ENCODE measurements at places on chromosomes 6 and 20.

GRCh38 chr6:114087496-114087895 is 116.5 kb upstream of the HDAC2 start:
- DNase-seq, result no peak

DNA sequence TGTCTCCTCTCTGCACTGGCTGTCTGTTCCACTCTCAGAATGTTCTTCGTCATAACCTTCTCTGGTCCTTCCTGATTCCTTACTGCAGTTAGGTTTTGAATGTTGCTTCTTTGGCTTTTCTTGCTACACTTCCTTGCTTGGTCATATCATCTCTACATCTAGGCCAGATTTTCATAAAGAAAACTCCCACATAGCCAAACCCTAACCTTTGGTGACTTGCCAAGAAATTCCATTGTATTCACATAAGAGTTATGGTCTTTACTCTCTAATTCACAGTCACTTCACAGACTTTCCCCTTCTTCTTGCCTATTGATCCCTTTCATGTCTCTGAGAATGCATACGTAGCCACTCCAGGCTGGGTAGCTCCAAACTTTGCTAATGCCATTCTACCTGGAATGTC is 41.9 kb upstream of the SIM1 start:
- peak; percentile 43 for DNase-seq

GRCh38 chr6:158011478-158011920 is 29.8 kb downstream of the SYNJ2 start:
- no peak for DNase-seq

DNA sequence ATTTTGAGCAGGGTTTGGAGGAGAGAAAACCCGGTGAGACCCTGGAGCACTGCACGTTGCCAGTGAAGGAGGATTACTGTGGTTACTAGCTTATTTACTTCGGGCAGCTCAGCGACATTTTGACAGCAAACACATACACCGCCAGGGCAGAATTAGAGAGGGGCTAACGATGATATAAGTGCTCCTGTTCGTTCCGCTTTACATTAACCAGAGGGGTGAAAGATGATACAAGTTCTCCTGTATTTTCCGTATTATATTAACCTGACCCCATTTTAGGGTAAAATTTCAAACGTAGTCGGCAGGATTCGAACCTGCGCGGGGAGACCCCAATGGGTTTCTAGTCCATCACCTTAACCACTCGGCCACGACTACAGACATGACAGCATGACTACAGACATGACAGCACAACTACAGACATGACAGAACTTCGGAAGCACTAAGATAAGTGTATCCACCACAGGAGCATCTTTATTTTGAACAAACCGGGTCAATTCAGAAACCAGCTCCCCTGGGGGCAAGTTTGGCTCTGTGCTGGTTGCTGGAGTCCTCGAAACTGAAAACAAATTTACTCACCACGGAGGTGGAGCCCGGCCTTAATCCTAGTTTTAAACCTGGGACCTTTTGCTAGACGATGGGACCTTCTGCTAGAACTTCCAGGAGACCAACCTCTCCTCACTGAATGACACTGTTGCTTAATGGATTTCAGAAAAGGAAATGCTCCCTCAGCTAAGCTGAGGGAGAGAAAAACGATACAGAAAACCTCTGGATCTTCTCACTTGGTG is 80.4 kb upstream of the ZNF184 start:
- DNase-seq, result peak; percentile 57

DNA sequence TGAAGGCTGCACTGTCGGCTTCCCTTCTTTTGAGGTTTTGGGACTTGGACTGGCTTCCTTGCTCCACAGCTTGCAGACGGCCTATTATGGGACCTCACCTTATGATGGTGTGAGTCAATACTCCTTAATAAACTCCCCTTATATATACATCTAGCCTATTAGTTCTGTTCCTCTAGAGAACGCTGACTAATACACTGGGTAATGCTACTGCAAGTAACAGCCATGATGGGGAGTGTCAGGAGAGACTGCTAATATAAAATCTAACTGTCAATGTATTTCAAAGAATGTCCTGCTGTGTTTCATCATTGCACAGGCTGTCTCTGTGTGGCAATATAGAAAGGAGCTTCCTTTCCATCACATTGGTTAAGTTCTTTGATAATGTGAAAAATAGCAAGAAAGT is 57.7 kb upstream of the UST start:
- DNase-seq, result no peak

GRCh38 chr6:148760258-148760534 is 13.4 kb downstream of the UST start:
- no peak for DNase-seq

DNA sequence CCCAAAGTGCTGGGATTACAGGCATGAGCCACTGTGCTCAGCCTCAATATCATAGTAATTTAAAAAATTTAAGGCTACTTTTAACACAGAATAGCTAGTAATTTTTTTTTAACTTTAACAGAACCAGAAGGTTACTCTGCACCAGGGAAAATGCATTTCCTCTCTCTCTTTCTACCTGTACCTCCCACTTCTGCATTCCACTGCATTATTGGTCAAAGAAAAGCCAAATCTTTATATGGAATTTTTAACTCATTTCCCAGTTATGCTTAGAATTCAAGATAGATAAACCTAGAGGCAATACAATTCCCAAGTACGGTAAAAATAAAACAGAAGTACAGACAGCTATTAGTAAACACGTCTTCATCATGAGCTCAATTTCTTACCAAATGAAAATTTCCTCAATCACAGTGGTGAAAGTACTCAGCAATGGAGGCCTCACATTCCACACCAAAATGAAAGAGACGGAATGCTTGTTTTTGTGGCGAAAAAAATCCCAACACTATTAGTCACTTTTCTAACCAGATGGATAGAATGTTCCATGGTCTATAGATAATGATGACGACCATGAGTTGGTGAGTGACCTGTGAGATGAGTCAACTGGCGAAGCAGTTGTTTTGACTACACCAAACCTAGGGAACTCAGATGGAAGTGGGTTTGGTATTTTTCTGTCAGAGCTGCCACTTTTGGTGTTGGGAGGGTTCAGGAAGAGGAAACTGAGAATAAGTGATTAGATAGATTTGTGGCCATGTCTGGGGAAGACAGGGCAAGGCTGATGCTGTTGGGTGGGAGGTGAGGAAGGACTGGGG is 104.7 kb upstream of the SGK1 start:
- DNase-seq, result peak; percentile 99

GRCh38 chr6:158038291-158039177 is 56.9 kb downstream of the SYNJ2 start:
- no peak for DNase-seq

- no peak for DNase-seq
Observed at GRCh38 chr6:19788686-19789085, 48.5 kb upstream of the ID4 start.

DNA sequence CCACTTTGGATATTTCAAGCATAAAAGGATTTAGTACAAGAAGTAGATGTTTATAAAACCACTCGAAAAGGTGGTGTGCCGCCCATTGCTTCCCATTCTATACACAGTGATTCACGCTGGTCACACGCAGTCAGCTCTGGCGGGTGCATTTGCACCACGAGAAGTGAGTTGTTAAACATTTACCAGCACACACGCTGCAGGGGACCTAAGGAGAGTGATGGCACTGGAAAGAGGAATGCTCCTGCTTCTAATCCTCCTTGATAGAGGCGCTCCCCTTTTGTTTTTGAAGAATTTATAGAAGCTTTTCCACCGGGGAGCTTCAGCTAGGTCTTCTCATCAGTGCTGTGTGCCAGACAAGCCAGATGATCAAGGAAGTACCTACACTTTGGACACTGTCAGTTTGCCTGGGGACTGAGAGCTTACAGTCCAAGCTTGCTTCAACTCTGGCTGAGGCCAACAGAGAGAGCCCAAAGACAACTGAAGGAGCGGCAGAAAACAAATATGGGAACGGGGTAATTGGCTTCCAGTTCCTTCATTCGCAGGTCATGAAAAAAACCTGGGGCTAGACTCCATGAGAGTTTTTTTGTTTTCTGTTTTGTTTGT is 31.2 kb downstream of the MUC22 start:
- no peak for DNase-seq

DNA sequence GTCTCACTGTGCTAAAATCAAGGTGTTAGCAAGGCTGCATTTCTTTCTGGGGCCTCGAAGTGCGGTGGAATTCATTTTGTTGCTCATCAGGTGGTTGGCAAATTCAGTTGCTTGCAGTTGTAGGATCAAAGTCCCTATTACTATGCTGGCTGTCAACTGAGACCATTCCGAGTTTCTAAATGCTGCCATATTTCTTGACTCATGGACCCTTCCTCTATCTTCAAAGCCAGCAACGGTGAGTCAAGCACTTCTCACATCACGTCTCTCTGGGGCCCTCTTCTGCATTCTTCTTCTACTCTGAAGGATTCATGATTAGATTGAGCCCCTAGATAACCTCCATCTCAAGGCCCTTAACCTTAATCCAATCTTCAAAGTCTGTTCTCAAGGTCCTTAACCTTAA is 619.7 kb downstream of the HACE1 start:
- no peak for DNase-seq

DNA sequence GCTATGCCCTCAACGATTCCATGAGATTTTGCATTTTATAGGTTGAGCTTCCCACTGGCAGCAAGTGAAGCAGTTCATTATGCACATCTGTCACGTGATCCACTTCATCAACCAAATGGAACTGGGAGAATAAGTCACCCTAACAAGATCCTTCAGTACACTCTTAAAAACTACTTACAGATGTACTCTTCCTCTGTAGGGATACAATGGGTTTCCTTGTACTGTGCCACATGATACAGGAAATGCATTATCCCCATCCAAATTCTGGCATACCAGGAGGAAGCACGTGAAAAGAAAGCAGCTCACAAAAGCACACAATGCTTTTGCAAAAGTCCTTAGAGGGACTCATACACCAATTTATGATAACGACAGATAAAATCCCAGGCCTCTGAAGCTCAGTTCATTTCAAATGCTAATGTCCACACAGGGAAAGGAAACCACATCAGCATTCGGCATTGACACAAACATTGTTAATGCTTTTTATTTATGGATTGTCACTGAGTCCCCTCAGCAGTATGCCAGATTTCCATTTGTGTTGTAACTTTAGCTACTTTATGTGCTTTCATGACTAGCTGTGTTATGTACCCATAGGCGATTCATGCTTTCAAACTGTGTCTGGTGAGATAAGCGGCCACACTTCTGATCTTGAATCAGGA is 58.1 kb upstream of the REV3L start:
- no peak for DNase-seq
